ENCODE measurements at places on chromosomes 5 and 9. TPM values are rescaled to one million over a fixed set of nuclear protein-coding genes. Genes with fewer than 3 reads are reported as not detected.

The C9 gene
- total RNA-seq = not detected

The TRAF1 gene
- 36.4 TPM for total RNA-seq

The CSF1R gene
- total RNA-seq = 76.3 TPM

The LHX3 gene
- total RNA-seq = not detected

The SLC46A2 gene
- total RNA-seq = 2.7 TPM
